CD4-positive, alpha-beta T cell treated with Interleukin-17A for 4 hours (primary cell): ENCODE measurements at places on chromosomes 7 and 10.

DNA sequence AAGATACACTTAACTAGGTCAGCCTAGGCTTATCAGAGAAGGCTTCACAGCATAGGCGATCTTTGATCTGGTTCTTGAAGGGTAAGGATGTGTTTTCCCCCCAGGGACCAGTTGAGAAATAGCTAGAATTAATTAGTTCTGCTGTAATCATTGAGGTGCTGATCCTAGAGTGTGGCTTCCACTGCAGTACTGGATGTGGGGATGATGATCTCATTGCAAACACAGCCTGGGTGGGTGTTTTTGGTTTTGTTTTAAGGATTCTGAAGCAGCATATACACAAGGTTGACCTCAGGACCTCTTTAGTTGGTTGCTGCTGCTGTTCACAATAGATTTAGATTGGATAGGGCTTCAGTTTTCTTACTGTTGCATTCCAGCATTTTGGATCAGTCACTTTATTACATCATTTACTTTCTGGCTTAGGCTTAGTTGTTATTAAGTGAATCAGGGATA, 159.7 kb downstream of the AUTS2 start:
- DNase-seq: no peak

- DNase-seq: no peak
Measured at GRCh38 chr7:12244129-12244528, 33.0 kb downstream of the TMEM106B start.

DNA sequence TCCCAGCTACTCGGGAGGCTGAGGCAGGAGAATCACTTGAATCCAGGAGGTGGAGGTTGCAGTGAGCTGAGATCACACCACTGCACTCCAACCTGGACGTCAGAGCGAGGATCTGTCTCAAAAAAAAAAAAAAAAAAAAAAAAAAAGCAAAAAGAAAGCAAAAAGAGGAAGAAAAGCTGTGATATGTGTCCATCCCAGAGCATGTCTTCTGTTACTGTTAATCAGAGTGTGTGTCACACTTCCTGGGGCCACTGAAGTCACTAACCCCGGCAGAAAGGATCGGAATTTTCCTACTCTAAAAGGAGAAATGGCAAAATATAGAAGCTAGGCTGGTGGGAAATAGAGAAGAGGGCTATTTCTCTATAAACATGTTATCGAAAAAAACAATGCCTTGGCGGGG, 11.9 kb downstream of the PIK3AP1 start:
- DNase-seq: no peak

DNA sequence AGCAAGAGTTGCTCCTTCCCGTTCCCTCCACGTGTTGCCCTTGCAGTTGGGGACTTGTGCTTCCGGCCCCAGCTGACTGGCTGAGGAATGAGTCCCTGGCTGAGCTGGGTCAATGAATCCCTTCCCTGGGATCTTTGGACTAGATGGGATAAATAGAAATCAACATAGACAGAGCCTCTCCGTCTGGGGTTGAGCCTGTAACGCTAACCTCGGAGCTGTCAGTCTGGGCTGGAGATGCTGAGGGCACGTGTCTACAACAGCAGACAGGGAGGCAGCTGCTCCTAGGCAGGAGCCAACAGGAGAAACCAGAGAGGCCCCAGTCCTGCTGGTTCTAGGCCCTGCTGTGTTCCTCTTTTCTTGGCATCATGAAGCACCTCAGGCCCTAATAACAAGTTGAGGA, 42.3 kb upstream of the HSPA12A start:
- no peak for DNase-seq

DNA sequence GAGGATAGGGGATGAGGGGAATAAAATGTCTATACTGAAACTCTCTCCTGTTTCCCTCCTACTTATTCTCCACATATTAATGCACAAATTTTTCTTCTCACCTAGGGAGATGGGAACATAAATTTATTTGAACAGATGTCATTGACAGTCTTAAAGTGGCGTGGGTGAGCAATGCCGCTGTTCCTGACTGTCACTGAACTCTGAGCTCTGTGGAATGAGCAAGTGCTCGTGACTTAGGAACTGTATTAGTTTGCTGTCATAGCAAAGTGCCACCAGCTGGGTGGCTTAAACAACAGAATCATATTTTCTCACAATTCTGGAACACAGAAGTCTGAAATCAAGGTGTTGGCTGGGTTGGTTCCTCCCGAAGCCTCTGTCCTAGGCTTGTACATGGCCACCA, 29.1 kb downstream of the INPP5F start:
- no peak for DNase-seq

DNA sequence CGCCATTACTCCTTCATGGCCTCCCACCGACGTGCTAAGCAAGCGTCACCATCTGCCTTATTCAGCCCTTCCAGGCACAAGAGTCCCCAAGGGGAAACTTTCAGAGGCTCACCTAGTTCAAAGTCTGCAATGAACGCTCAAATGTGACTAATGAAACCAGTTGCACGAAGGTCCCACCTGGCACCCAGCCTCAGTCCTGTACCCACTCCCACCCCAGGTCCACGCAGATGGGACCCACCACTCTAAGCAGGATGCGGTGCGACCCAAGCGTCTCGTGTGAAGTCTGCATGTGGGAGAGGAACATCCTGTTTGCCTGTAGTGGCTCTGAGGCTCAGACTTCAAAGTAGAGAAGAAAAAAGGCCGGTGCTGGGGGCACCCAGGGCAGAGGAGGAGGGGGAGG, 40.3 kb downstream of the RGS10 start:
- DNase-seq: peak; percentile 94

DNA sequence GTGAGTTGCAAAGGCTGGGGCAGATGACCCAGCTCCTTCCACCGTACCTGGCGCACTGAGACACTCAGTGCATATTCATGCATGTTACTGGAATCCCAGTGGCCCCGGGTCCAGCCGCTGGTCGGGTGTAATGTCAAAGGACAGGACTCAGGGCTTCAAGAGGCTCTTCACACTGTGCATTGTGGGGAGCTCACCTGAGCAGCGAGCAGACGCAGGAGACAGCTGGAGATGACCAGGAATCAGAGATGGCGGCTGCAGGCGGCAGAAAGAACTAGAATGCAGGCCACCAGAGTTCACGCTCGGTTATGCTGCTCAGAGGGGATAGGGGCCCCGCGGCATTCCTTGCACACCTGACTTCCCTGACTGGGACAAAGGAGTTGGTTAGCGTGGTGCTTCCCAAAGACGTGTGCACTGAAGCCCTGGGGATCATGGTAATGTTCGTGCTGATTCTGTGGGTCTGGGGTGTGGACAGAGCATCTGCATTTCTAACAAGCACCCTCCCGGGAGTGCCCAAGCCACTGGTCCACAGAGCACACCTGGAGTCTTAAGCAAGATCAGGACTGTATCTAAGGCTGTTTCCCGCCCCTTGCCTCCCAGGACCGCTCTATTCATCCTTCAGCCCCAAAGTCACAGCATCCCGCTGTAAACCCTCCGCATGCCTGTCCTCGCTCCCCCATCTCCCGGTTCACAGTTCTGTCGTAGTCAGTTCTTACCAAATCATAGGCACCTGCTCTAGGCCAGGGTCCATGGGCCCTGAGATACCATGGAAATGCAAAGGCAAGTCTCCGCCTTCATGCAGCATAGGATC, 71.0 kb downstream of the MKI67 start:
- DNase-seq: no peak

GRCh38 chr10:7483848-7484247, 73.0 kb upstream of the SFMBT2 start:
- DNase-seq: peak; percentile 21

DNA sequence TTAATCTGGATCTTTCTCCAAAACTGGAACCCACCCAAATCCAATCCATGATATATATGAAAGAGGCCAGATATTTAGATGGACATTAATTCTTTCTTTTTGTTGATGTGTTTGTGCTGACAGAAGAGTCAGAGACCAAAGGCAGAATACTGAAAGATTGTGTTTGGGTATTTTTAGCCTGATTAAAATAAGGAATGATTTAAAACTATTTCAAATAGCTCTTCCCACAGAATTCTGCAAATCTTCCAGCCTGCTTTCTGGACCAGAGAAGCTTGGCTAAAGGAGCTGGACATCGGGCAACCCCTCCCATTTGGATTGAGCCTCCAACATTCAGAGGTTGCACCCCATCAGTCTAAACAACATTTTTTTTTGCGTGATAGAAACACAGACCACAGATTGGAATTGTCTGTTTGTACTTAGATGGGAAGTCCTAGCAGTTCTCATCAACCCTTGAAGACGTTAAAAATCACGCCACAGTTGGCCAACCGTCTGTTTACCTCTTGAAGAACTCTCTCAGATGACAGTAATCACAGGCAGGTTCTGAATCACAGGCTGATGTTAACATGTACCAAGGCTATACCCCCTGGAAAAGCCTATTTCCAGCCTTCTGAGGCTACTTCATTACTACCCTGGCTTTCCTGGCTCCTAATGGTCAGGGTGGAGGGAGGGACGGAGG, 155.2 kb upstream of the NRP1 start:
- no peak for DNase-seq

DNA sequence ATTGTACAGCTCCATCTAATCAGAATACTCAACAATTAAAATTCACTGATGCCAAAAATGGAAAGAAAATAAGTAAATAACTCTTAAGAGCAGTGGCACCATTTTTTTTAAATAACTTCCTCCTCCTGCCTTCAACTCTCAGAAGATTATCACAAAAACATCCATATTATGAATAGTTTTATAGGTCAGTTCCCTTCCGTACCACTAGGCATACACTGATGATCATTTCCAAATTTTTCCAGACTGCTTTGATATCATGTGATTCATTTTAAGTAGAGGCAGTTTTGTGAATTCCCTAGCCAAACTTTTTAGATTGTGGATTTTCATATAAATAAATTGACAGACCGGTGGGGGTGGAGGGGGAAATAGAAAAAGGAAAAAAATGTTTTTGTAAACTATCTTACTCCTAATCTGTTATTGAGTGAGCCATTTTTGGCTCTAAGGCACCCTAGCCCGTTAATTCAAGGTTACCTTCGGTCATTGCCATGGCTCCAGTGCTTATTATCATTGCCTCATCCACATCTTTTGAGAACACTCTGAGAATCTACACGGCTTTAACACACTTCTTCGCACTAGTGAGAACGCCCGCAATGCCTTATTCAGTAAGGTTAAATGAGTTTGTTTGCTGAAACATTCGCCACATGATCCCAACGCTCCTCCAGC, 1.0 kb downstream of the FAM107B start:
- no peak for DNase-seq

DNA sequence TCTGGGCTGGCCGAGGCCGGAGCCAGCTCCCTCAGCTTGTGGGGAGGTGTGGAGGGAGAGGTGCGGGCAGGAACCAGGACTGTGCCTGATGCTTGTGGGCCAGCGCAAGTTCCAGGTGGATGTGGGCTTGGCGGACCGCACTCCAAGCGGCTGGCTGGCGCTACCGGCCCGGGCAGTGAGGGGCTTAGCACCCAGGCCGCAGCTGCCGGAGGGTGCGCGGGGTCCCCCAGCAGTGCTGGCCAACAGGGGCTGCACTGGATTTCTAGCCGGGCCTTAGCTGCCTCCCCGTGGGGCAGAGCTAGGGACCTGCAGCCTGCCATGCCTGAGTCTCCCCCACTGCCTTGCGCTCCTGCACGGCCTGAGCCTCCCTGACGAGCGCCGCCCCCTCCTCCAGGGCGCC, 242.8 kb downstream of the CCSER2 start:
- DNase-seq: no peak

- DNase-seq: no peak
Measured at GRCh38 chr7:39285256-39285655, 280.9 kb upstream of the YAE1 start.

GRCh38 chr7:30869794-30870611, 41.6 kb upstream of the AQP1 start:
- DNase-seq: no peak

GRCh38 chr10:78053211-78053868, 19.7 kb downstream of the RPS24 start:
- no peak for DNase-seq

DNA sequence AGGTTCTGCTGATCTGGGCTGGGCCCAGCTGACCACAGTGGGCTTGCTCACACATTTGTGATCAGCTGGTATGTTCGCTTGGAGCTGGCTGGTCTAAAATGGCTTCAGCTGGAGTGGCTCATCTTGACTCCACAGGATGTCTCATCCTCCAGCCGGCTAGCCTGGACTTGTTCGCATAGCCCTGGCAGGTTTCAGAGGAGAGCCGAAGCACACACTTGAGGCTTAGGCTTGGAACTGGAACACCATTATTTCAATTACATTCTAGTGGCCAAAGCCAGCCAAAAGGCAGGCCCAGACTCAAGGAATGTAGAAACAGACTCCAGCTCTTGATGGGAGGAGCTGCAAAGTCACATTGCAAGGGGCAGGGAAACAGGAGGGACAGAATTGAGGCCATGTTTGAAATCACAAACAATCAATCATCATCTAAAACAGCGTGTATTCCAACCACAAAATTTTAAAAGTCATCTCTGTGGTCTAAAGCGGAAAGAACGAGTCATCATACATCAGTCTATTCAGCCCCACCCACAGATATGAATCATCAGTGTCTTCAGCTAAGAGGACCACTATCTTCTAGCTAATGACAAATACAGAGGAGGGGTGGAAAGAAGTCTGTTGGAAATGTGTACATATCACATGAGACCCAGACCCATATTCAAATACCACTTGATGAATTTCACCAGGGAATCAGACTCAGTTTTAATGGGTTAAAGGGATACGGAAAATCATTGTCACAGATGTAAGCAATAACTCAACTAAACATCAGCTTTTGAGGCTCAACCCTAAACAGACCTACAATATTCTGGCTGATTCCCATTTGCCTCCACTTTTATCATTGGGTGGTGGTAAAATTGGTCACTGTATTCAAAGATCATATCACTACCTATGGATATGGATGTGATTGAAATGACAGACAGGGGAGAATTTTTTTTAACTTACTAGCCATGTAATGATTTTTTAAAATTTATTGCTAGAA, 139.0 kb upstream of the MKLN1 start:
- DNase-seq: peak; percentile 61
